Fibroblast of skin of left quadriceps (primary cell): ENCODE measurements at places on chromosomes 13 and 19.
A peak's percentile ranks its signal among the peaks of the same experiment; 100 is the strongest.

DNA sequence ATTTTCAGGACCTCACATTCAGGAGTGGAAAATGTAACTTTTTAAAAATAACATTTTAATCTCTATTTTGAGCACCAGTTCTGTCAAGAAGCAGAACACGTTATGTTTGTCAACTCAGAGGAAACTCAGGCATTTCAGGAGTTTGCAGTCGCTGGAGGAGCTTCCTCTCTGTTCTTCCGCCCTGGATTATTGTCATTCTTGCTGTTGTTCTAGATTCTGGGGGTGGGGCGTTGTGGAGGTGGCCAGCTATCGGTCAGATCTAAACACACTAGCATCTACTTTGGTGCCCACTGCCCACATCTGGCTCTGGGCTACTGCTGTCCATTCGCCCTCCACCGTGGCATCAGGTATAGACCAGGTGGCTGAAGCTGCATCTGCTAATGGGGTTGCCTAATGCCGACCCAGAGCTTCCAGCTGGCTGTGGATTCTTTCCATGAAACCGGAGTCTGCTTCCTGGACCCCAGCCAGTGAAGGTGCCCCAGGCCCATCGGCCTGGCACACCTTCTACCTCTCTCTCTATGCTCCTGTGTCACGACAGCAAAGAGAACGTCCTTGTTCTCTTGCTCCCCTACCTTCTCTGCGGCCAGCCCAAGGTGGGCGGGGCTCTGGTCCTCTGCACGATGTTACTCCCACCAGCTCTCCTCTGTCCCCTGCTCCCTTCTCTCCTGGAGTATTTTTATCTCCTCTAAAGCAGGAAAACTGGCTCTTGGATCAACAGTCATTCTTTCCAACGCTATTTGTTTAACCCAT, 36.7 kb upstream of the DGKH start:
- DNase-seq: no peak

DNA sequence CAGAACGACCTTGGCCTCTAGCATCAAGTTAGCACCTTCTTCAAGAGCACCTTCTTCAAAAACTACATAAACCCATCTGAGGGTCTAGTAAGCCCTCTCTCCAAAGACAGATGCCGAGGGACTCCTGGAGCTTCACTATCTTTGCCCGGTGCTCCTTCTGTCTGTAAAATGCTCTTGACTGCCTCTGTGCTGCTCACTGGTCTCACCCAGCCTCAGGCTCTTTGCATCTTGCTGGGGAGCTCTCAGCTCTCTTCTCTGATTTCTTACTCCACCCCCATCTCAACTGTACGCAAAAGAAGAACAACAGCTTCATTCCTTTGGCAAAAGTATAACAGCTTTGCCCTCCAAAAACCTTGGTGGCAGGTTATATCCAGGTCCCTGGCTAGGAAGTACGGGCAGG, 404.2 kb downstream of the KLF12 start:
- no peak for DNase-seq

- DNase-seq: no peak
Measured at GRCh38 chr19:18109733-18110608, 12.4 kb downstream of the MAST3 start.

- DNase-seq: no peak
Measured at GRCh38 chr19:16003391-16003790, 54.6 kb downstream of the OR10H4 start.

DNA sequence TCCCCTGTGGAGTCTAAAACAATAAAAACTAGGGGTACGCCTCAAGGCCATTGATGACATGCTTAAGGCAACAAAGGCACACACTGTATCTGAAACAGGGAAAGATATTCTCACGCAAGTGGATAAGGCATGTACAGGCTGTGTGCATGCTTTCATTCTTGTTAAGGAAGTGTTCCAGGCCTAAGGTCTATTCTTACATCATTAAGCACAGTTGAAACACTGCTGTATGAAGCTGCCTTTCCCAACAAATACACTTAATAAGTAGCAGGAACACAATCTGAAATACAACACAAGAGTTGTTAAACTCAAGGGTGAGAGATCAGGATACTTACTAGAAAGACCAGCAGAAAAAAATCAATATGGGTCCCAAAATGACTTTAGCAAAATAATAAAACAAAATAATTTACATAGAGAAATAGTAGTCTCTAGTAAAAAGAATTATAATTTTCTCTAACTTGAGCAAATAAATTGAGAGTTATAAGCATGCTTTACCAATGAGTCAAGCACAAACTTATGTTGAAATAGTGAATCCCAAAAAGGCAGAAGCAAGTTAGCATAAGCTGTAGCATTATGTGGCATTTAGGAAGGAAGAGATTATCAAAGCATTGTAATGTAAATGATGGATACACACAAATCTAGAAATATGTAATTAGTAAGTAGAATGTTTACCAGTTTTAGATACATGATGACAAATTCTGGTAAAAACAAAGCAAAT, 796.9 kb downstream of the SLITRK1 start:
- no peak for DNase-seq

- no peak for DNase-seq
Measured at GRCh38 chr19:3456925-3457527, 23.3 kb downstream of the SMIM24 start.

GRCh38 chr19:37691881-37692504, 27.6 kb downstream of the ZNF607 start:
- DNase-seq: peak; percentile 48

DNA sequence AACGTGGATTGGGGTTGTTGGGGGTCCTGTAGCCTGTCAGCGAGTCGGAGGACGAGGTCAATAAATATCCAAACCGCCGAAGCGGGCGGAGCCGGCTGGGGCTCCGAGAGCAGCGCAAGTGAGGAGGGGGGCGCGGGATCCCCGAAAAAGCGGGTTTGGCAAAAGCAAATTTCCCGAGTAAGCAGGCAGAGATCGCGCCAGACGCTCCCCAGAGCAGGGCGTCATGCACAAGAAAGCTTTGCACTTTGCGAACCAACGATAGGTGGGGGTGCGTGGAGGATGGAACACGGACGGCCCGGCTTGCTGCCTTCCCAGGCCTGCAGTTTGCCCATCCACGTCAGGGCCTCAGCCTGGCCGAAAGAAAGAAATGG, 754 bp upstream of the SIX5 start:
- DNase-seq: no peak

GRCh38 chr13:44440046-44440608, 66.5 kb downstream of the SERP2 start:
- DNase-seq: no peak

DNA sequence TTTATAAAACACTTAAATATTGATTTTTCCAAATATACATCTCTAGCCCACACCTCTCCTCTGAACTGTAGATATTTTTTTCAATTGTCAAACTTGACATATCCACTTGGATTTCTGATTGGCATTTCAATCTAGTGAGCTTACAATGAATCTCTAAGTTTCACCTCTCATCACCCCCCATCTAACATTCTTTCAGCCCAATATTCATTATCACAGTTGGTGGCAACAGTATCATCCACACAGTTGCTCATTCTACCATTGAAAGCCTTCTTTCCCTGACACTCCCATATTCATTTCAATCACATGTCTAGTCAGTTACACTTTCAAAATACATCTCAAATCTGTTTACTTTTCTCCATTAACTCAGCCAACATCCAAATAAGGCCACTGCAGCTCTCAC, 385.2 kb downstream of the PCDH20 start:
- DNase-seq: no peak

DNA sequence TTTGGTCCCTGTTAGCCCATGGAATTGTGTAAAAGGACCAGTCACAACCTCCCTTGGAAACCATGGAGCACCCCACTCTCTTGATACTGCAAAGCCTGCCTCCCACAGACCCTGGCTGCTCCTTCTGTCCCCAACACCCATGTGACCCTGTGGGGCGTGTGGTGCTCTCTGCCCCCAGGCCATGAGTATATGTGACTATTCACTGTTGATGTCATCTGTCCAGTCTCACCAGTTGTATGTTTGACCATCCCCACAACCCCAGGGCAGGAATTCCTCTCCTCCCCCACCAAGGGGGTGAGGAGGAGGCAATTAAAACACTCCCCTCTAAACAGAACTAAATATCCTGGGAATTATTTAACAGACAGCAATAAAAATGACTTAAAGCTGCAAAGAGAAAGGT, 35.2 kb downstream of the KCTD15 start:
- no peak for DNase-seq
